HL-60 (cell line): ENCODE measurements at places on chromosomes 6 and 20.

GRCh38 chr20:2132461-2132901 lies 30.9 kb downstream of the STK35 start:
- DNase-seq = no peak

DNA sequence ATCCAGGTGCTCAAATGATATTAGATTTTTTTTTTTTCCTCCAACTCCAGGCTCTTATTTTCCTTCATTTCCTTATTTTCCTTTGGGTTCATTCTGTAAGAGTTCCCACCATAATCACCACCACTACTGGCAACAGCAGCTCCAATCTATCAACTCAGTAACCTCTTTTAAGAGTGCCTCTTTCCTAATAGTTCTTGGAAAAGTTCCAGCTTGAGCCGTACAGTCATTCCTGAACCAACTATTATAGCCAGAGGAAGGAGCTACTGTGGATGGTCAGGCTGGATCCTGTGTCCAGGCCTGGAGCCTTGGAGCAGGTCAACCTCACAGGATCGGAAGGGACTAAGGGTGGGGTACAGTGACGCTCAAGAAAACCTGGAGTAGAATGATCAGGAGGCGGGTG lies 4.2 kb upstream of the ANGPT4 start:
- no peak for DNase-seq

- DNase-seq = no peak
Measured at GRCh38 chr6:25266456-25267100, 12.6 kb upstream of the CARMIL1 start.

DNA sequence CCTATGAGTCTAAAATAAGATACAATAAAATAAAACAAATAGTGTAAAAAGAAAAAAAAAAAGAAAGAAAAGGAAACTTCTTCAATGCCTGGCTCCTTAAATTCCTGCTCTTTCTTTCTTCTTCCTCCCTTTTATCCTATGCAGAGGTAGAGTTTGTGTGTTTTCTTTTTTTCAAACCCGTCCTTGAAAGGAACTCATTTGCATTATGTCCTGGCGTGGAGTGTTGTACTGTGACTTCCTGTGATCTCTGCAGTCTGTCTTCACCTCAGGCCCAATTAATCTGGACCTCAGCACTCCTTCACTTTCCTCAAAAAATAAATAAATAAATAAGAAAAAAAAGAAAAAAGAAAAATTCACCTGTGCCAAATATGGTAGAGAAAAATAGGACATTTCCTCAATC lies 541.9 kb upstream of the SPTLC3 start:
- DNase-seq = no peak

DNA sequence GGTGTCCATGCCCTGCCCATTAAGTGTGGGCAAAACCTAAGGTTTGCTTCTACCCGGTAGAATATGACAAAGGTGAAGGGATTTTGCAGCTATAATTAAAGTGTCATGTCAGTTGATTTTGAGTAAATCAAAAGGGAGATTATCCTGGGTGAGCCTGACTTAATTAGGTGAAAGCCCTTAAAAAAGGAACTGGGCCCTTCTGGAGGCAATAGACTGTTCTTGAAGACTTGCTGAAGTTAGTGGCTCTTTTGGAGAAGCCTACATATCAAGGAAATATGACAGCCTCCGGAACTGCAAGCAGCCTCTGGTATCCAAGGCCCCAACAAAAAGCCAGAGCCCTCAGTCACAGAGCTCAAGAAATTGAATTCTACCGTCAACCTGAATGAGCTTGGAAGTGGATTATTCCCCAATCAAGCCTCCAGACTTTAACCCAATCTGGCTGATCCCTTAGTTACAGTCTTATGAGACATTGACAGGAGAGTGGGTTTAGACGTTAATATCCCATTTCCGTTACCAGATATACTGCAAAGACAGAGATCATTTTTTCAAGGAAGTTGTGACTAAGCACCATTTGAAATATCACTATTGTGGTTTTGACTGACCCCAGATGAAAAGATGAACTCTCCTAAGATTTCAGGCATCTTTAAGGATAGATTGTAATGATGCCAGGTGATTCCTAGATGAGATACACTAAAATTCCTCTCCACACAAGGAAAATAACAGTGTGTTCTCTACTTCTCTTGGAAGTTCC lies 303.4 kb downstream of the PLCB1 start:
- DNase-seq = no peak
